ENCODE measurements at places on chromosomes 2 and 18.

DNA sequence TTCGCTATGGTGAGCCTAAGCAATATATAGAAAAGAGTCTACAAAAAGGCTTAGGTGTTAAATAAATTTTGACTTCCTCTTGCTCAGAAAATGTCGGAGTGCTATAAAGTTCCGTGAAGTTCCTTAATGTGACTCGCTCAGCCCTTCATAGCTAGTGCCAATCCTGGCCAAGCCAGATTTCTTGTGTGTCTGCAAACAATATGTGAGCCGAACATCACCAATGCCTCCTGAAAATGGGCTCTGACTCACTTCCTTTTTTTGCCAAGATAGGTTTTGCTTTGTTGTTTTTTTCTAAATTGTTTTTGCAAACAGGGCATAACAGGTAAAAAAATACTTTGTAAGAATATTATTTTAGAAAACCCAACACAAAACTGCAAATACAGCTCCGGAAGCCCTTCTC is 26.1 kb downstream of the CDC42EP3 start:
- peak; percentile 45 for DNase-seq

GRCh38 chr2:43144263-43144662 is 82.1 kb downstream of the ZFP36L2 start:
- DNase-seq: no peak

DNA sequence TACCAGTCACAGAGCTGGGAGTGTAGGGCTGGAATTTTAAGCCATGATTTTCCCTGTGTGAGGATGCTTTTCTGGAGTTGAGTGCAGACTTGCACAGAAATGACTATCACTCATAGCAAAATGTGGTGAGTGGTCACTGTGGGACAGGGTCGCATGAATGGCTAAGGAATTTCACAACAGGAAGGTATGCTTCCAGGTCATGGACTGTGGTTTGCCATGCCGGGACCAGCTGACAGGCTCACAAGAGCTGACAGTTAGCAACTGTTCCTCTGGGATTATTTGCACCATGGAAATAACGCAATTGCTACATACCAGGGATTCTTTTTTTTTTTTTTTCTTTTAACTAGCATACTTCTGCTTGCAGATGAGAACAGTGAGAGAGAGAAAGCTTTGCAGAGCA is 3.8 kb upstream of the UXS1 start:
- no peak for DNase-seq

- peak; percentile 66 for DNase-seq
These were observed 14.7 kb downstream of the CFLAR start for GRCh38 chr2:201130524-201131186.

GRCh38 chr2:71607151-71607889 is 154.0 kb downstream of the DYSF start:
- DNase-seq: no peak

DNA sequence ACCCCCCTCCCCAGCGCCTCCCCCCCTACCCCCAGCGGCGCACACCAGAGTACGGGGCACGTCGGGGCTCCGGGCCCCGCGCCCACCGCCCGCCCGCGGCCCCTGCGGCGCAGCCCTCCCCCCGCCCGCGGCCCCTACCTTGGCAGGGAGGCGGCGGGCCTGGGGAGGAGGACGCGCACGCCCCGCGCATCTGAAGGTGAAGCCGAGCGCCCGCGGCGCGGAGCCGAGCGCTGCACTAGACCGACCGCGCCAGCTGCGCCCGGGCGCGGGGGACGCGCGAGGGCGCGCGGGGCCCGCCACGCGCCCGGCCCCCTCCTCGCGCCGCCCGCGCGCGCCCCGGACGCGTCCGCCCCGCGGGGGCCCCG is at the start of gene ZNF516:
Gene ZNF516, minus strand, starts transcription at position 237 of the 365 bp plus-strand sequence. CDS start 52,188 bp downstream, outside the sequence.
- DNase-seq: peak; percentile 65

DNA sequence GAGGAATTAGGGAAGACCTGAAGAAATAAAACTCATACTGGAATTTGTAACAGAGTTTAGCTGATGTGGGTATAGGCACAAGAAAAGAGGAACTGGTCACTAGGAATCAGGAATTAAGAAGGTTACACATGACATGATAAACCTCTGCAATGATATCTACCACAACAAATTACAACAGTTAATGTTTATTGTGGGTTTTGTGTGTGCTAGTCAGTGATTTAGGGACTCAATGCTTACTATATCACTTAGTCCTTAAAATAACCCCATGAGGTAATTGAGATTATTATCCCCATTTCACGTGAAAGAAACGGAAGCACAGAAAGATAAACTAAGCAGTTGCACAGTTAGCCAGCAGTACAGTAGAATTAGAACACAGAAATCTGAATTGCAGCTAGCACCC is 415.8 kb upstream of the ZEB2 start:
- DNase-seq: no peak

GRCh38 chr2:168075446-168075845 is 171.9 kb downstream of the STK39 start:
- DNase-seq: no peak

- DNase-seq: no peak
These were observed 120.7 kb upstream of the AGAP1 start for GRCh38 chr2:235373171-235373570.

DNA sequence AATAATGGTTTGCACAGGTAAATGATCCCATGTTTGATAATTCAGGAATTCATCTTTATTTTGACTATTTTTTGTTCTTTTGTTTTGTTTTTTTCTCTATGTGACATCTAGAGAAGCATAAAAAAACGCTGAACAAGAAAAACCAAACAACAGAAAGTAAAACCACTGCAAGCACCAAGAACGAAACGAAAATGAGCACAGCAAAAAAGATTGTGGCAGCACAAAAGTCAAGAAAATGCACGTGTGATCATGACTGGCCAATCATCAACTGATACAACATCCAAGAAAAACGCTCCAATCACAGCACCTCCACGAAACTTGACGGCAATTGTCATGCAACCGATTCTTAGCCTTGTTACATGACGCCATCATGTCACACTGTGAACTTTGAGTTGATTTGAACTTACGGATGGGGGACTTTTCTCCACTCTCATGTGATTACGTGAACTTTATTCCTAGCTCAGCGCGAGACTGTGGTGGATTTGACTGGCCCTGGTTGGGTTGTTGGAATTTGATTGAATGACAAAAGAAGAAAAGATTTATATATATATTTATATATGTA is 318.7 kb downstream of the CELF4 start:
- peak; percentile 12 for DNase-seq

GRCh38 chr18:58396144-58396543 is 232.7 kb downstream of the ALPK2 start:
- DNase-seq: no peak

- DNase-seq: peak; percentile 50
These were observed 569.8 kb upstream of the MEX3C start for GRCh38 chr18:51767293-51767692.

DNA sequence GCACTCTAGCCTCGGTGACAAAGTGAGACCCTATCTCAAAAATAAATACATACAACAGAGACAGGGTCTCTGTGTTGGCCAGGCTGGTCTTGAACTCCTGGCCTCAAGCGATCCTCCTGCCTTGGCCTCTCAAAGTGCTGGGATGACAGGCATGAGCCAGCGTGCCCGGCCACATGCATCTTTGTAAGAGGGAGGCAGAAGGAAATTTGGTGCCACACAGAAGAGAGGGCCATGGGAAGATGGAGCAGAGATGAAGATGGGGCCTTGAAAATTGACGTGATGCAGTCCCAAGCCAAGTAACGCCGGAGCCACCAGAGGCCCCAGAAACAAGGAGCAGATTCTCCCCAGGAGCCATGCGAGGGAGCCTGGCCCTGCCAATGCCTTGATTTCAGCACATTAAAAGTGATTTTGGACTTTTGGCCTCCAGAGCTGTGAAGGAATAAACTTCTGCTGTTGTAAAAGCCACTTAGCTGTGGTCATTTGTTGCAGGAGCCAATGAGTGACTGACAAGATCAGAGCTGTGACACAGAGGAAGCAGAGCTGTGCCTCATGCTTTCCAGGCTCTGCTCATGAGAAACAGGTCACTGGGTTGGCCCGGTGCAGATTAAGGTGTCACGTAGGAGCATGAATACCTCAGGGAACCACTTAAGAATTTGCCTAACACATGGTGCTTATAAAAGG is 2.7 kb upstream of the SLC66A2 start:
- DNase-seq: peak; percentile 18

GRCh38 chr2:34601561-34601960 is 1002.5 kb upstream of the FAM98A start:
- DNase-seq: no peak

- no peak for DNase-seq
These were observed 49.8 kb upstream of the CABYR start for GRCh38 chr18:24089076-24089475.

- DNase-seq: no peak
These were observed 39.6 kb downstream of the DOK1 start for GRCh38 chr2:74593826-74594772.

DNA sequence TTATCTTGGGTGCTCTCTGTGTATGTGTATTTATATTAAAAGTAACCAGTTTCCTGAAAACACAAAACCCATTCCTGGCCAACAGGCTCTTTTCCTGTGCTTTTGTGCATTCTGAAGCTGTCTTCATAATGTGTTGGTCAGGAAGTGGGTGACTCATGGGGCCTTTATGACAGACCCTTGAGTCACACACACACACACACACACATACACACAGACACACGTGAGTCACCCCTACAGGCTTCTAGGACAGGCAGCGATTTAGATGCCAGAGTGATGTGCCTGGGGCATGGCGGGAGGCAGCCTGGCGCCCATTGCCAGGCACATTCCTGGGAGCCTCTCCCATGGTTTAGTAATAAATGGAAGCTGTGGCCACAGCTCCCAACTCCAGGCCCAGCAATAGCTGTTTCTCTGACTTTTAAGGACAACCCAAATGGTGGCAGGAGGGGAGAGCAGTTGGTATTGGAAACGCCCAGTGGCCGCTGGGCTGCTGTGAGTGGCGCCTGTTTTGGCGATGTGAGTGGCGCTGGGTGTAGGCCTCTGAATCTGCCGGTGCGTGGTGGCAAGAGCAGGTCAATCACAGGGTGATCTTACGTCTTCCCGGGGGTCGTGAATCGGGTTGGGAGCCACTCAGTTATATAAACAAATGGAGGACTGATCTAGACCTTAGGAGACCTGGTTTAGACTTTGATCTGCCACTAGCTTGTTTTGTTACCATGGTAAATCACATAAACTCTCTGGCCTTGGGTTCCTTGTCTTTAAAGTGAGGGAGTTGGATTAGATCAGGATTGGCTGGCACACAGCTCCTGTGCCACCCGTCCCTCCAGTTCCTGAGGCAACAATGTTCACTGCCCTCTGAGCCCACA is 150.7 kb upstream of the DLX2 start:
- peak; percentile 9 for DNase-seq

GRCh38 chr18:3305354-3305762 is 43.4 kb downstream of the MYL12B start:
- peak; percentile 13 for DNase-seq

DNA sequence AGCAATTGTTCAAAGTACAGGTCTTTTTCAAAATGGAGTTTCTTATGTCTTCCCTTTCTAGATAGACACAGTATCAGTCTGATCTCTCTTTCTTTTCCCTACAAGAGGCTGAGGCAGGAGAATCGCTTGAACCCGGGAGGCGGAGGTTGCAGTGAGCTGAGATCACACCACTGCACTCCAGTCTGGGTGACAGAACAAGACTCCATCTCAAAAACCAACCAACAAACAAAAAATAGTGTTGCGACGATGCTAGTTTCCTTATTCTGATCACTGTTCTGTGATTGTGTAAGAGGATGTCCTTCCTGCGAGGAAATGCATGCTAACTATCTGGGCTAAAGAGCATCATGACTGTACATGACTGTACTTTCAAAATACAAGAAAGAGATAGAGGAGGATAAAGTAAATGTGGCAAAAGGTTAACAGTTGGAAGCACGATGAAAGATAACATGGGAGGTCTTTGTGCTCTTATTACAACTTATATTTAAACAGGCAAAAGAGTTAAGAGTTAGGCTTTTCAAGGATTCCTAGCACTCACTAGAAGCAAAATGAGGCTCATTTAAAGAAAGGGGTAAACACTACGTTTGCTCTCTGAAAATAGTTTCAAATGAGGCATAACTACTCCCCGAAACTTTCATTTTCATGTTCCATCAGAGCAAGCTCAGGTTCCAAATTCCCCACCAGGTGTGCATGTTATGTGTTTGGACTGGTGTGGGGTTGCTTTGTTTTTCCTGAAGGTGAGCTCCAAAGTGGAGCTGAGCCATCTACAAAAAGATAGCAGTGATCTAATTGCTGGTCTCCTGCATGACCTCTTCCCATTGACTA is 23.8 kb downstream of the SOWAHC start:
- peak; percentile 84 for DNase-seq

GRCh38 chr18:50790948-50791347 is 28.9 kb downstream of the MRO start:
- DNase-seq: no peak

GRCh38 chr2:19351499-19351898 is 6.9 kb downstream of the OSR1 start:
- DNase-seq: no peak

GRCh38 chr2:20565623-20566236 is 85.2 kb downstream of the HS1BP3 start:
- no peak for DNase-seq

DNA sequence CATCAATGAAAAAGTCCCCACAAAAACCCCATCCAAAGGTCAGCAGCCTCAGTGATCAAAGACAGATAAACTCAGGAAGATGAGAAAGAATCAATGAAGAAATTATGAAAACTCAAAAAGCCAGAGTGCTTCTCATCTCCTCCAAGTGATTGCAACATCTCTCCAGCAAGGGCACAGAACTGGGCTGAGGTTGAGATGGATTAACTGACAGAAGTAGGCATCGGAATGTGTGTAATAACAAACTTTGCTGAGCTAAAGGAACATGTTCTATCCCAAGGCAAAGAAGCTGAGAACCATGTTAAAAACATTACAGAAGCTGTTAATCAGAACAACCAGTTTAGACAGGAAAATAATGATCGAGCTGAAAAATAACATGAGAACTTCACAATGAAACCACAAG is 442.8 kb upstream of the SYT4 start:
- no peak for DNase-seq

GRCh38 chr2:14884651-14885050 is 252.1 kb downstream of the LRATD1 start:
- DNase-seq: no peak

GRCh38 chr2:120246546-120247300 is 5.9 kb upstream of the RALB start:
- DNase-seq: no peak

- DNase-seq: peak; percentile 39
These were observed 44.1 kb upstream of the TTC39C start for GRCh38 chr18:23970161-23971096.

GRCh38 chr18:686339-687111 is 25.9 kb downstream of the ENOSF1 start:
- no peak for DNase-seq

DNA sequence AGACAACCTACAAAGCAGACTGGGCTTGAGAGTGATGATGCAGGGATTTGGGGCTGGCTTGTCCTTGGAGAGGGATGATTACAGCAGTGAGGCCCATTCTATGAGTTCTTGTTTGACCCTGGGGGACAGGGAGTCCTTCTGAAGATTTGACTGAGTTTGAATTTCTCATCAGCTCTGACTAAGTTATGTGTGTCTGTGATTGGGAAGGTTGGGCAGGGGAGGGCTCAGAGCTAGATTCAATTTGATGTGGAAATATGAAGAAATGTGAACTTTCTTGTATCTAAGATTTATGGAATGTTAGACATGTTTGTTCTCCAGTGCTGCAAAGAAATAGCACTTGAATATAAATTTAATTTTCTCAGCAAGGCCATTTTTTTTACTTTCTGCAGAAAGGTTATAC is 19.9 kb upstream of the IL1R2 start:
- DNase-seq: no peak

- DNase-seq: no peak
These were observed 80.0 kb downstream of the ZNF516 start for GRCh38 chr18:76414936-76415621.
